ENCODE measurements at places on chromosomes 1 and 21.

GRCh38 chr1:227035316-227035715 is 95.2 kb downstream of the COQ8A start:
- no peak for DNase-seq

GRCh38 chr1:57908147-57908890 is 484.5 kb upstream of the DAB1 start:
- DNase-seq, result no peak

DNA sequence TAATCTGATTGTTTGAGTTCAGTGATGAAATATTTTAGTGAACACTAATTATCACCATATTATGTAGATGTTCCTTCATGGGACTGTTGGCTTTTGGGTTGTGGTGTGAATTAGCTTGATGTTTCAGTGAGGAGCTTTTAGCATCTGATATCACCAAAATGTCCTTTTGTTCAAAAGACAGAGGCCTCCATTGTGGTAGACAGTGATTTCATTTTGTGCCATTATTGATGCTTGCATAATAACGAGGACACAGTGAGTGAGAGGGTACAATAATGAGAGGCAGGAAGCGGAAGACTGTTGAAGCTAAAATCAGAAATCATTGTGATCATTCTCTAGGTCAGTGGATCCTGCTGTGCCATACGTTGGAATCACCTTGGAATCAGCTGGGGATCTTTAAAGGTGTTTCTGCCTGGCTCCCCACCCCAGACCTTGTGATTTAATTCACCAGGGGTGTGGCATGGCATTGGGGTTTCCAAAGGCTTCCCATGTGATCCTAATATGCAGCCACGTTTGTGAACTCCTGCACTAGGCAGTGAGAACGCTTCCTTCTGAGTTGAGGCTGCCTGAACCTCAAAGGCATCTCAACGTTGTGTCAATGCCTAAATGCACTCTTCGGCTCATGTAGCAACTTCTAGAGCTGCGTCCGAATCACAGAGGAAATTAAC is 82.1 kb upstream of the KIF1B start:
- no peak for DNase-seq

DNA sequence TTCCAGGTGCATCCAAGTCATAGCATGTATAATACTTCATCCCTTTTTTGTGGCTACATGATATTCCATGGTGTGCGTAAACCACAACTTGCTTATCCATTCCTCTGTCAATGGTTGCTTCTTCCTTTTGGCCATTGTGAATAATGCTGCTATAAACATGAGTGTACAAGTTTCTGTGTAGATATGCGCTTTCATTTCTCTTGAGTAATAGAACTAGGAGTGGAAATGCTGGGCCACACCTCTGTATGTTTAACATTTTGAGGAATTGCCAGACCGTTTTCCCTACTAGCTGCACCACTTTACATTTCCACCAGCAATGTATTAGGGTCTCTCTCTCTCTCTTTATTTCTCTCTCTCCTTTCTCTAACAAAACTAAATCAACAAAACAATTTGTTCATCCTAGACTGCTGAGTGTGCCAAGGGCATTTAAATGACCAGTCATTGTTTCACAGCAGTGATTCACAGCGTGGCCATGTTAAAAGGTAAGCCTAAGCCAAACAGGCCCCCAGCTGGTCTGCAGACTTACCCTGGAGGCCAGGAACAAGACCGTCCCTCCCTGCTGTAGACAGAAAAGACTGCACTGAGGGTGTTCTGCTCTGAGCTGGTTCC is 53.2 kb upstream of the LYST start:
- DNase-seq, result no peak

DNA sequence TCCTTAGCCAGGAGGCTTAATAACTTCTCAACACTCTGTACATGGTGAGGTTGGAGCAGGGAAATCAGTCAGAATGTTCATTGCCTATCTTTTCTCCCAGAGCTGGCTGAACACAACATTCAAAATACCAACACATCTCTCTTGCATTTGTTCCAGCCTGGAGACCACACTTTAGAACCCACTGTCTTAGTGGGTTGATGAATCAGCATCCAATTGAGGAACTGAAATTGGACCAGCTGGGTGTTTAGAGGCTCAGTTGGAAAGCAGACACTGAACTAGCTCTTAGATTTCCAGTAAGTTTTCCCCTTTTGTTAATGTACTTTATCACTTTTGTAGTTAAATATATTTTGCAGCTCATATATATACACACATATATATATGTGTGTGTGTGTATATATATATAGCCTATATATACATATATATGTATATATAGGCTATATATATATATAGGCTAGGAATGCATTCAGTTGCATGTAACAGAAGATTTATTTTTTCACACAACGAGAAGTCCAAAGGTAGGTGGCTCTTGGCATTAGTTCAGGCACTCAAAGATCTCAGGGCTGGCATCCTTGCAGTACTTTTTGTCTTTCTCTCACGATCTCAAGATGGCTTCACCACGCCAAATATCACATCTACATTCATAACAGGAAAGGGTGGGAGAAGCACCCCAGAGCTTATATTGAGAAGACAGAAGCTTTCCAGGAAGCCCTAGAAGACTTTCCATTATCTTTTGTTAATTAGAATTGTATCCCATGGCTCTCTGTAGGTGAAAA is 35.0 kb upstream of the HUNK start:
- DNase-seq, result no peak
